ENCODE measurements at places on chromosomes 5 and 9. TPM values are rescaled to one million over a fixed set of nuclear protein-coding genes. Genes with fewer than 3 reads are reported as not detected.

HARS1 gene
- total RNA-seq, result 44.5 TPM

AGXT2 gene
- total RNA-seq, result not detected

GRIA1 gene
- total RNA-seq, result 10.3 TPM

FAM240B gene
- total RNA-seq, result not detected

SNX24 gene
- total RNA-seq, result 26.7 TPM

ENC1 gene
- 18.8 TPM for total RNA-seq

PSD2 gene
- total RNA-seq, result not detected

SLC25A2 gene
- total RNA-seq, result 0.71 TPM

ADAMTS12 gene
- 7.6 TPM for total RNA-seq

KIF4B gene
- total RNA-seq, result not detected

CDH6 gene
- 7.2 TPM for total RNA-seq

ARAP3 gene
- 35.2 TPM for total RNA-seq

PDCD1LG2 gene
- total RNA-seq, result 9.0 TPM

PKD2L2 gene
- not detected for total RNA-seq

FAM221B gene
- 0.32 TPM for total RNA-seq

SPINK14 gene
- total RNA-seq, result not detected

OR1L6 gene
- total RNA-seq, result not detected

COQ4 gene
- total RNA-seq, result 35.9 TPM

TRIM41 gene
- total RNA-seq, result 29.1 TPM

IRX2 gene
- total RNA-seq, result 52.1 TPM

NR6A1 gene
- total RNA-seq, result 4.5 TPM

CNOT8 gene
- total RNA-seq, result 106 TPM

PCDHAC2 gene
- 5.8 TPM for total RNA-seq

ITGA2 gene
- total RNA-seq, result 7.4 TPM

CXXC5 gene
- 27.3 TPM for total RNA-seq

SPATA31A3 gene
- not detected for total RNA-seq

ANKRD31 gene
- 0.27 TPM for total RNA-seq

OR1Q1 gene
- not detected for total RNA-seq

STC2 gene
- total RNA-seq, result 10.8 TPM

FOCAD gene
- 29.5 TPM for total RNA-seq

MYMK gene
- not detected for total RNA-seq

PCDHA1 gene
- not detected for total RNA-seq

CDO1 gene
- total RNA-seq, result 12.8 TPM

RECK gene
- total RNA-seq, result 15.2 TPM

DNAI1 gene
- 13.5 TPM for total RNA-seq

ORM1 gene
- 9.2 TPM for total RNA-seq

PPP3R2 gene
- total RNA-seq, result not detected

ADRB2 gene
- 26.4 TPM for total RNA-seq

FAM151B gene
- total RNA-seq, result 4.1 TPM

LCP2 gene
- total RNA-seq, result 82.9 TPM

SLCO6A1 gene
- total RNA-seq, result not detected

ARHGEF37 gene
- total RNA-seq, result 13.5 TPM

CD14 gene
- 165 TPM for total RNA-seq

RNF208 gene
- total RNA-seq, result 5.8 TPM

PCDHA7 gene
- 0.15 TPM for total RNA-seq

FCN2 gene
- total RNA-seq, result not detected

BARHL1 gene
- total RNA-seq, result not detected

MLANA gene
- total RNA-seq, result not detected
